ENCODE measurements at places on chromosomes 7 and 10.

DNA sequence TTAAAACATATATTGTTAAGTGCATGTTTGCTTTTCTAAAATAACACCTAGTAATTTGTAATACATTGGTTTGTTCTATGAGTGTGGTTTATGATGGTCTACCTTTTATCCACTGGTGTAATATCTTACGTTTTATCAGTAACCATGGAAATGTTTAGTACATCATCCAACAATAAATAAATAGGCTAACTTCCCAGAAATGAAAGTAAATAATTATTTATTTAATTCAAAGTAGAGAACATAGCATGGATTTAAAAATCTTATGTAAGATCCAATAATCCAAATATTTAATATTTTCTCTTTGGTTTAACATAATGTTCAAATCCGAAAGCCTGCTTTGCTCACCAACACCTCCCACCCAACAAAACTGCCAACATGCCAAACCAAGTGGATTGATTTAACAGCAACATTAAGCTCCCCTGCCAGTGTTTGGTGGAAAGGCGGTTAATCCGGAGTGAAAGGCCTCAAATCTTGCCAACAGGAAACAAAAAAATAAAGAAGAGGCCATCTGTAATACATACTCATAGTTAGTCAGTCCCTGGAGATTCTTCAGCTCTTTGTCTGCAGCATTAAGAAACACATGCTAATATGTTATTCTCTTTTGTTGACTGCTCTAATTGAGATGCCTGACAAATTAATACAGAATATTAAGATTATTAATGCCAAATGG, 897.8 kb downstream of the CNTNAP2 start:
- no peak for DNase-seq

GRCh38 chr7:112260911-112261310, 54.4 kb downstream of the ZNF277 start:
- no peak for DNase-seq

DNA sequence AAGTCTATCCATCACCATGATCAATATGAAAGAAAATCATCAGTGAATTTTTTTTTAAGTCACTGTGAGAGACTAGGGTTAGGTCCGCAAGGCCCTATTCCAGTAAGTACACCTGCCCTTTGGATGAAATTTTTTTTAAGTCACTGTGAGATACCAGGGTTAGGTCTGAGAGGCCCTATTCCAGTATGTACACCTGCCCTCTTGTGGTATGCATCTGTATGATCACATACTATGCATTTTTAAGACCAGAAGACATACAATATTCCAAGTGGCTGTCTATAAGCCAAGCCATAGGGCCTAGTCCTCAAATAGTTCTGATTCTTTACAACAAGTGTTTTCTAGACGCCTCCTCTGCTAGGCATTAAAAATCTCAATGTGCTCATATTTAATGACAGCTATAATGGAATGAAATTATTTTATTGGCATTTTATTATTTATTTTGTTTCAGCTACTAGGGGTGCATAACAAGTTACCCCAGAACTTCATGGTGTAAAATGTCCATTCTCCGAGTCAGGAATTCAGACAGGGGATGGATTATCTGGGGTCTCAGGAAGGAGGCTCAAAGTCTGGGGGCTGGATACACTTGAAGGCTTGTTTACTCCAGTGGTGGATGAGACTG, 53.1 kb downstream of the TEX36 start:
- peak; percentile 24 for DNase-seq

DNA sequence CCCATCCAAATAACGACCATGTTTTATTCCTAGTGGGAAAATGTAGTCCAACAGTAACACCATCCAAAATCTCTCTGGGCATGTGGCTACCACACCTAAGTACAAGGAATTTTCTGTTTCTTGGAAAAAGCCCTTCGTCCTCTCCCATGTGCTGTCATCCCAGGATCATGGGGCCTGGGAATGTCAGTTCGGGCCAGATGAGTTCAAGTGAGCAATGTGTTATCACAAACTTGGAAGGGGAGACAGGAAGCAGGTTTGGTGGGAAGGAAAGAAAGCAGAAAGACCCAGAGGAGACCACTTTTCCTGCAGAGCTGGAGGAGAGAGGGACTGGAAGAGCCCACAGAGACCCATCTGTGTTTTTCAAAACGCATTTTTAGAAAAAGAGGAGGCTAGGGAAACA, 110.8 kb downstream of the PLXNA4 start:
- DNase-seq, result no peak

- no peak for DNase-seq
Observed at GRCh38 chr10:60182691-60183090, 207.0 kb downstream of the ANK3 start.

GRCh38 chr7:24756545-24757352, 515 bp downstream of the GSDME start:
- DNase-seq, result no peak

DNA sequence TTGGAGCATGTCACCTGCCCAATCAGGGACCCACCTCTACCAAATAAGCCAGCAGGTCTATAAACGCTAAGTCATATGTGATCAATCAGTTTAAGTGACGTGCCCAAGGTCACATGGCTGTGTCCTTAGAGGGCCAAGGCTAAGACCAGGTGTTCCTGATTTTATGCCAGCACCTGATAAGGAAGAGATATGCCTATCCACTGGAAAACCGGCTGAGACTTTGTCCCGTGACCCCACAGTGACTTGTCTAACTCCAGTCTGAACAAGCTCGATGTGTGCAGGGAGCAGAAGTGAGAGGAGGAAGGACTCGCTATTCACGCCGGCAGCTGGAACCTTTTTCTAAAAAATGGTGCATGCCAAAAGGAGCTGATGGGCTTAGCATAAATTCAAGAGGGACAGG, 57.0 kb downstream of the PRKAG2 start:
- DNase-seq, result no peak

DNA sequence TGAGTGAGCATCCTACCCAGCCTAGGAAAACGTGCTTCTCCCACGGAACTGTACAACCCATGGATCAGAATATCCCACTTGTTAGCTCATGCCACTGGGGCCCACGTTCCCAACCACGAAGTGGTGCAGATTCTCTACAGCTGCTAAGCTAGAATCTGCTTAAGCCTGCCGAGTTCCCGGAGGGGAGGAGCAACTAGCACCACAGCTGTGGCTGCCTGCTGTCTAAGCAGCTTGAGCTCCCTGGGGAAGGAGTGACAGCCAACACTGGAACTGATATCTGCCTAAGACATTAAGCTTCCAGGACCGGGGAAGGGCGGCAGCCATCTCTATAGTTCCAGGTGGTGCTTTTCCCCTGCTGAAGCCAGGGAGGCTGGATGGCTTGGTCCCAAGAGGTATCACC, 334.7 kb upstream of the CHRM2 start:
- no peak for DNase-seq

GRCh38 chr7:100152937-100153666, 4.4 kb downstream of the LAMTOR4 start:
- no peak for DNase-seq

DNA sequence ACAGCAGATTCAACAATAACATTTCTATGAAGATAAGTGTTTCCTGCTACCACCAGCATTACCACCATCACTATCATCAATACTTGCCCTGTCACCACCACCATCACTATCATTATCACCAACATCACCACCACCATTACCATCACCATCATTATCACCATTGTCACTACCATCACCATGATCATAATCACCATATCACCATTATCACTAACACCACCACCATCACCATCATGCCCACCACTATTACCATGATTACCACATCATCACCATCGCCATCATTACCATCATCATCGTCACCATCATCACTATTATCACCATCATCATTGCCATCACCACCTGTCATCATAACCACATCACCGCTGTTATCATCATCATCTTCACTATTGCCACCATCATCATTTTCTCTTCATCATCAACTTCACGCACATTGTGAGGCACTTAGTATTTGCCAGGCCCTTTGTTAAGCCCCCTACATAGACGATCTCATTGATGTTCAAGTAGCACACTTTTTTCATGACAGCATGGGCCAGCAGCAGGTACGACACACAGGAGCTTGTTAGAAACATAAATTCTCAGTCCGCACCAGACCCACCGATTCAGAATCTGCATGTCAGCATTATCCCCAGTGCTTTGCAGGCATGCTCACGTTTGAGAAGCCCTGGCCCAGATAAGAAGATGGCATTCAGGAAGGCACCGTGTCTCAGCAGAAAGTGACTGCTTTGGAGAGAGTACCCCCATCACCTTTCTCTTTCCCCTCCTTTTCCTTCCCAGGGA, 161.1 kb downstream of the ADAM12 start:
- DNase-seq, result no peak

- no peak for DNase-seq
Observed at GRCh38 chr7:158945519-158945918, 89.2 kb downstream of the DYNC2I1 start.

DNA sequence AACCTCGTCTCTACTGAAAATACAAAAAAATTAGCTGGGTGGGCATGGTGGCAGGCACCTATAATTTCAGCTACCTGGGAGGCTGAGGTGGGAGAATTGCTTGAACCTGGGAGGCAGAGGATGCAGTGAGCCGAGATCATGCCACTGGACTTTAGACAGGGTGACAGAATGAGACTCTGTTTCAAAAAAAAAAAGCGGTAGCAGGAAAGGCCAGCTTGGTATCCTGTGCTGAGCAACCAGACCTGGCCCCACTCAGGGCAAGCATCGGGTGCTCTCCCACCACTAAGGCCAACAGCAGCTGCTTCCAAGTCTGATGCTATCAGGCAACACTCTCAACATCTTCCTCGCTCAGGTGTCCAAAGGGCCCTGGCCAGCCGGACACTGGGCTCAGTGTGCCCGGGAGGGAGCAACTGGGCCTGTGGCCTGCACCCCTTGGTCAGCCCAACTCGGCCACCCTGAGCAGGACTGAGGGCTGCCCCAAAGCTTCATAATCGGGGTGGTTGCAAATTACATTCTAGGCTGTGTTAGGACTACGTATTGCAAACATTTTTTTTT, 44.3 kb upstream of the MSMB start:
- DNase-seq, result no peak

- DNase-seq, result no peak
Observed at GRCh38 chr7:157670490-157671357, 333.9 kb downstream of the DNAJB6 start.

GRCh38 chr10:131022981-131023380, 288.5 kb downstream of the TCERG1L start:
- no peak for DNase-seq

DNA sequence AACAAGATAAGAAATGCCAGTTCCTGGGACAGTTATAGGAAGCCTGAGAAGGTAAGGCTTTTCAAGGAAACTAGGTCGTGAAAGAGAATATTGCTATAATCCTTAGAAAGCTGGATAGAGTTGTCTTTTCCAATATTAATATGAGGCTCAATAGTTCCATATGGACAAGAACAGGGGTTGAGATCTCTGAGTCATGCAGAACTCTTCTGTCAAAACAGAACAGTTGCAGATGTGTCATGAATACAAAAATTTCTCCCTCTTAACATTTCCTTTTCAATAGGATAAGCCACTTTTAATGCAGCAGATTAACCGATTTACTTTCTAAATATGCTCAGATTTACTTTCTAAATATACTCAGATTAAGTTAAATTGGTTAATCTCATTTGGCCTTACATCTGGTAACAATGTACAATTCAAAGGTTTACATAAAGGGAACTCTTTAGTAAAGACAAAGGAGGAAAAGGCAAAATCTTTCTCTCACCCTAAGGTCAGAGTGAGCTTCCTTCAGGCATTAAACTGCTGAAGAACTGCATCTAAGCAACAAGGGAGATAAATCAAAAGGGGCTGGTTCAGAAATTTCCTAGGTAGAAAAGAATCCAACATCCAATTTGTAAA, 104.7 kb upstream of the PCDH15 start:
- no peak for DNase-seq

GRCh38 chr10:114402871-114403540, 1.3 kb downstream of the AFAP1L2 start:
- DNase-seq, result no peak

- no peak for DNase-seq
Observed at GRCh38 chr10:23696476-23696875, 257.6 kb downstream of the OTUD1 start.

DNA sequence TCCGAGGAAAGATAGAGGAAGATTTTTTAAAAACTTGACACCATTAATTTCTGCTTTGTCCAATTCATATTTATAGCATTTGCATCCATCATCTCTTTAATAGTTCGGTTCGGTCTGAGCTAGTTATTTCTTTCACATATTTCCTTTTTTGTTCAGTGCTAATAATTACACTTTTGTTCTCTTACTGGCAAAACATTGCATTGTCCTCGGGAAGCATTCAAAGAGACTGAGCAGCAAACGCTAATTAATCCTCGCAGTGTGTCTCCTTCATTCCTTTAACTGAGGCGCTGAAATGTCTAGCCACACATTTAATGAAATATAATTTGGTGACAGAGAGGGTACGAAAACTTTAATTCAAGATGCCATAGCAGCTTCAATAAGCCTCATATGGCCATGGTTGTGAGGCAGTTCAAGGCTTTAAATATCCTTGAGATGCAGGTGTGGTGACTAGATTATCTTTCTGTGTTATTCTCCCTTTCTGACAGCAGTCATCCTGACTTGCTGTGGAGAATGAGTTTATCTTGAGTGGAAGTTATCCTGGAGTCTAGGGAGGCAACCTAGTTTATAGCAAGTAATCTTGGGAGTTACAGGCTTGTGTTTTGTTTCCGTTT, 431.4 kb downstream of the SDK1 start:
- no peak for DNase-seq

- no peak for DNase-seq
Observed at GRCh38 chr10:63331586-63331985, 134.2 kb downstream of the JMJD1C start.

DNA sequence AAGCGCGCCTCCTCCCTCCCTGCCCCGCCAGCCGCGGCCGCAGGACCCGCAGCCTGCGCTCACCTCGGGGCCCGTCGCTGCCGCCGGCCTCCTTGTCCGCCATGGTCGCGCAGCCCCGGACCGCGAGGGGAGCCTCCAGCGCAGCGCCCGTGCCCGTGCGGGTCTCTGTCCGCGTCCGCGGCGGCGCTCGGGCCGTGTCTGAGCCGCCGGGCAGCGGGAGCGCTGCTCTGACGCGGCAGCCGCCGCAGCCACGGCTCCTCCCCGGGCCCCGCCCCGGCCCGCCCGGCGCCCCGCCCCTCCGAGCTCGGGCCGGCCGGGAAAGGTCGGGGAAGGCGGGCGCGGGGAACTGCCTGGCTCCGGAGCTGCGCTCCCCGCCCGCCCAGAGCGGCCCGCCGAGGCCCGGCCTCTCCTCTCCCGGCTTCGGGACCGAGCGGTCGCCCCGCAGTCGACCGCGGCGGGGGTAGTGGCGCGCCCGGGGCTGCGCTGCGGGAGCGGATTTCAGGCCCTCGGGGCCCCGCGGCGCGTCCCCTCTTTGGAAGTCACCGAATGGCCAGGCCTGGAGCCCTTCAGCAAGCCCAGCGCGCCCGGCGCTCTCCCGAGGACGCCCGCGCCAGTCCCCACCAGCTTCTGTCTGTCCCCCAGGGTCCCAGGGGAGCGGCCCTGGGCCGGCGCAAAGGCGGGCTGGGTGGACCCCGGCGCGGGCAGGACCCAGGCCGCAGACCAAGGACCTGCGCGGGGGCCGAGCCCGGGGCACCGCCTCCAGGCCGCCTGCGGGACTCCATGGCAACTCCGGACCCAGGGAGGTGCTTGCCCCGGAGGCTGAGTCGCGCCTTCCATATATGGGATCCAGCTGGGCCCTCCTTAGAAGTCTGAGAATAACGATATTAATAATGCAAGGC, at the start of gene HSPA12A:
Gene HSPA12A (minus strand): TSS at position 200 of the 899 bp plus-strand sequence. CDS start 97 bp downstream, at position 103.
- DNase-seq, result no peak

GRCh38 chr10:35324196-35324595, 12.1 kb upstream of the CCNY start:
- DNase-seq, result no peak
